ENCODE measurements at places on chromosomes 2 and 18.

DNA sequence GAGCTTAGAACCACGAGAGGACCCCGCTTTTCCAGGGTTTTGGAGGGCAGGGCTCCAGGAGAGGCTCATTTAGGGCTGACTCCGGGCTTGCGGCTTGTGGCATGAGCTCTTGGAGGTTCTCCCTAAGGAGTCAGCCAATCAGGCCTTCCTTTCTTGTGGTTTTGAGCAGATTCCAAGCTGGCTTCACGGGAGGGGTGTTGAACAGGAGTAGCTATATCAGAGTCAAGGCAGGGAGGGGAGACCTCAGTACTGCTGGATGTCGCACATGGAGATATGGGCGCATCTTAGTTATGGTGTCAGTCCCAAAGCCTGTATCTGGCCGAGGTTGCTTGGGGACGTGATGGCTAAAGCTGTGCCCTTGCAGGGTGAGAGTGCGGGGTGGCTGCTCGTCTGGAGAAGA lies 98.6 kb downstream of the AGAP1 start:
- no peak for DNase-seq

DNA sequence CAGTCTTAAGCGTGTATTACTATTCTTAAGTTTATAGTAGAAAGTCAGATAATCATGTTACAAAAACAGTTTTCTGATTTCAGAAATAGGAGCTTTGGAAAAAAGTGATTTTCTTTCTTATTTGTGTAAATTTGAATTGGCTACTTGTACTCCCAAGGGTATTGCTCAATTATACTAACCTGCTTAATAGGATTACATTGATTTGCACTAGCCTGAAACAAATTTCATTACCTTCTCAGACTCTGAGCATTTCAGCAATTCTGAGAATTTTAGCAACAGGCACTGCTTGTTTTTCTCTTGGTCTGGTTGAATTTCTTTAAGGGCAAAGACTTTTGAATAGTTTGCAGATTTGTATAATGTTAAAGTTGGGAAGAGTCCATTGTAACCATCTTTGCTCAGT lies 87.2 kb upstream of the NXPH2 start:
- no peak for DNase-seq

DNA sequence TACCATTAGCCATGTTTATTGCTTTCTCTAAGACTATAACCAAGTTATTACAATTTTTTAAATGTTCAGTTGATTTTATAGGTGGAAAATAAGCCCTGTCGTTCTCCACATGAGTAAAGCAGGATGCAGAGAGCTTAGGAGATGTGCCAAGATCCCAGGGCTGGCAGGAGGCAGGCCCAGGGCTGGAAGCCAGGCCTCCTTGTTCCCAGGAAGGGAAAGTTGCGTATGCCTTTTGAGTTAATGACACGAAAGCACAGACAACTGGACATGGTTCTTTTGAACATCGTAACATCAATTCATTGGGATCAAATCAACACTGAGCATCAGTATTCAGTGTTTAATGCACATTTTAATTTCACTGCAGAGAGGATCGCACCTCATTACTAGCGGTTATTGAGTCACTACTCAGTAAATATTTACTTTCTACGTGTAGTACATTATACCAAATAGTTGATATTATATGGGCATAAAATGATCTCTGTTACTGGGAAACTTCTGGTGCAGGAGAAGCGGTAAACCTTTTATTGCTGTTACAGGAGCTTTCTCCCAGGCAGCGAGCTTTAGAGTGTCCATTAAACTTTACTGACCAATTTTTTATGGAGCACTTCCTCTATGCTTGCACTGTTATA lies 60.0 kb downstream of the RNF144A start:
- DNase-seq = peak; percentile 84

DNA sequence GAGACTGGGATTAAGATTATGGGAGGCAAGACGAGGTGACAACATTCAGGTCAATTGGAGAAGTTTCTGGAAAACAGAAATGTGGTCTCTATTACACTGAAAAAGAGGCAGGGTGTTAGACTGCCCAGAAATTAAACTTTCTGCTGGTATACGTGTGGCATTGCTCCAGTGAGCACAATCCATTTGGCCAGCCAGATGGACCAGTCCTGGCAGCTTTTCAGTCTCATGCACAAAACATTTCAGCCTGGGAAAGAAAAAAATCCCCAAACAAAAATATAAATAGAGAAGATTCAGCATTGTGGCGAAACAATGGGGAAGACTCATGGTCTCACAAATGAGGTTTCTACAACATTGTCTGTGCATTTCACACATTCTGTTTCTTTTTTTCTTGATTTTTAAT lies 113.9 kb downstream of the HNMT start:
- DNase-seq = no peak

DNA sequence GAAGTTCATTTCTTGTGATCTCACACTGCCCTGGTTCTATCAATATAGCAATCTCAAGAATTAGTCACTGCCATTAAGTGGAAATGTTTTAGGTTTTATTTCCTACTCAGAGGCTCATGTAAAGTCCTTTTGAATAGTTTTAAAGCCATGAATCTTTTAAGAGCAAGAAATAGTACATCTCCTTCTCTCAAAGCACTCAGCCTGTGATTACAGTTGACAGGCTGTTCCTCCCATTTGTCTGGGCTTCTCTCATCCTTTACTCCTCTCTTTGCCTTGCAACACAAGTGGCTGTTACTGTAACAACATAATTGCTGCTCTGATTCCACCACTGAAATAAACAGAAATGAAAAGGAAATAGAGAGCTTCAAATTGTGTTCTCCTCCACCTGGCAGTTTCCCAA lies 18.4 kb downstream of the GRP start:
- no peak for DNase-seq

- DNase-seq = peak; percentile 84
Observed at GRCh38 chr2:43225093-43225787, 1.2 kb downstream of the ZFP36L2 start.

DNA sequence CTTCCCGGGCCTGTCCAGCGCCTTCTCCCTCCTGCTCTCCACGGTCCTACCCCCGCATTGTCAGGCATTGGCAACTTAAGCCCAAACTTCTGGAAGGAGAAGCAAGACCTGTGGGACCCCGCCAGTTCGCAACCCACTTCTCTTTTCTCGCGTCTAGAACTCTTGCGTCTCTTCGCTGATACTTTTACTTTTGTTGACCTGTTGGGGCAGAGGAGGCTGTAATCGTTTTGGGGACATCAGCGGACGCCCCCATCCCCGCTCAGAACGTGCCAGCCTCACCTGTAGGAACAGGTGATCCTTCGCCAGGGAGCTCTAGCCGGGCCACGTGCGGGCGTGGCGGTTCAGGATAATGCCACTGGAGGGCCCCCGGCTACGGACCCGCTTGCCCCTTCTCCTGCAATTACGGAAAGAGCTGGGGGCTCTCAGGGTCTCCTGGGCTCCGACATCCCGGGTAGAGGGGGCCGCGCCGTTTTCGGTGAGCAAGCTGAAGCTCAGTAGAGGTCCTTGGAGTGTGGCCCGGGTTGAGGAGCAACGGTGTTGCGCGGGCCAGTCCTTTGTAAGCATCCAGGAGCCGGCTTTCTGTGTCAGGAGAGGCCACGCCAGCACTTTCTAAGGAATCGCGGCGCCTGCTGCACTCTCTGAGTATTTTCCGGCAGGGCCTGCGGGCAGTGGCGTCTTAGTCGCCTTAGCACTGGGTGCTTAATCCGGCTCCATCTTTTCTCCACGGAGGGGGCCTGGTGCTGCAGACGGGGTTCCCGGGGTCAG lies 1.6 kb downstream of the MTCL1 start:
- DNase-seq = peak; percentile 62

DNA sequence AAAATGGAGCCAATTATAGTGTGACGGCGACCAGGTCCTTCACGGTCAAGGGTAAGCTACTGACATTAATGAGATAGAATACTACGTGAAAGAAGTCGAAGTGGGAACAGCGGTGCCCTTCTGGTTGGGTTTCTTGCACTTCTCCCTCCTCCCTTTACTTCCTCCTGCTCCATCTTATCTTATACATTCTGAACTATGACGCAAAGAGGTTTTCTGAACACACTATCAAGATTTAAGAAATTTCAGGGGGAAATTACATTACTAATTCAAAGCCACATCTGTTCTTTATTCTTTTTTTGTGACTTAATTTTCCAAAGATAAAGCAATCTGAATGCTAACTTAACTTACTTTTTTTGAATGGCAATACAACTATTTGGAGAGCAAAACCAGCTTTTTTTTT lies 14.8 kb upstream of the IL18R1 start:
- DNase-seq = no peak

- DNase-seq = no peak
Observed at GRCh38 chr2:111149882-111150455, 29.3 kb downstream of the BCL2L11 start.

DNA sequence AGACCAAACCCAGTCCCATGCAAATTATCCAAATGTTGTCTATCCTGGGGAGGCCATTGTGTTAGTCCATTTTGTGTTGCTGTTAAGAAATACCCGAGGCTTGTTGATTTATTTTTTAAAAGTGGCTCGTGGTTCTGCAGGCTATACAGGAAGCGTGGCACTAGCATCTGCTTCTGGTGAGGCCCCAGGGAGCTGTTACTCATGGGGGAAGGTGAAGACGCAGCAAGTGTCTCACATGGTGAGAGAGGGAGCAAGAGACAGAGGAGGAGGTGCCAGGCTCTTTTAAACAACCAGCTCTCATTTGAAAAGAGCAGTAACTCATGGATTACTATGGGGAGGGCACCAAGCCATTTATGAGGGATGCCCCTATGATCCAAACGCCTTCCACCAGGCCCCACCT lies 80.3 kb upstream of the ARL4C start:
- no peak for DNase-seq

DNA sequence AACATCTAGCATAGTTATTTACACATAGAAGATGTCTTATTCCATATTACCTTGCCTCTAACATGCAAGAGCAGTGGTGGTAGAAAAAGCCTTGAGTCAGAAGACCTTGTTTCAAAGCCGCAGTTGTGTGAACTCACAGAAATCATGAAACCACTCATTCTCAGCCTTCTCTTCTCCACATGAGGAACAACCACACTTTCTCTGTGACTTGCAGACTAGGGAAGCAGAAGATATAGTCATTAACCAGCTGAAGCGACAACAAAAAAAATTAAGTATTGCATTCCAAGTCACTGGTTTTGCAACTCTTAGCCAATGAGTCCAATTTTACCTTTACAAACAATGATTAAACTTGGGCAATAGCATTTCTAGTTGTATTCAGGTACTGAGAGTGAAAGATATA lies 19.0 kb downstream of the TWSG1 start:
- no peak for DNase-seq

DNA sequence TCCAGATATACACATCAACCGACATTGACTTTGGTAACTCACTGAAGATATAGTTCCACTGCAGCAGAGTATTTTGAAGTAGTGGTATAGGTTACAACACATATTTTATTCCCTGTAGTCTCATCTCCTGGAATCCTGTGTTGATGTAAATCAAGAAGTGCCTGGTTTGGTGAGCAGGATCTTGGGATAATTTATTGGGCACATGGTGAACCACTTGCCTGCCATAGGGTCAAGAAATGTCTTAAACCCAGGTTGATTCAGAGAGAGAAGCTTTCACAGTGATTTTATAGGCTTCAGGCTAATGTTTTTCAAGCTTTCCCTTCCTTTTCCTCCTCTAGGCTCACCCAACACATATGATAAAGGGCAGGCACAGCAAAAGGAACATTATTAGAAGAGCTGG lies 24.6 kb downstream of the CCDC85A start:
- DNase-seq = no peak

- no peak for DNase-seq
Observed at GRCh38 chr18:12841070-12841469, 43.0 kb downstream of the PTPN2 start.

DNA sequence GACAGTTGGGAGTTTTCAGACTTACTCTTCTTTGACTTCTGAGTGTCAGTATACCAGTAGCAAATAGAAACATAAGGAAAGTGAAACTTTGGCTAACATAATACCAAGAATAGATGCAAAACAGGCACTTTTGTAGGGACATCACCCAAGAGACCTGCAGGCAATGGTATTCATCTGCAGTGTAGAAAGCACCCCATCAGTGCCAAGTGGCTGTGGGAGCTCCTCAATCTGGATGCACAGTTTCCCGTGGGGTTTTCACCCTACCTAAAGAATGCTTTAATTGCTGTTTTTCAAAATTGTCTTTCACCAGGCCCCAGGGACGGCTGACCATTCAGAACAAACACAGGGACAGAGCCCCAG lies 96.6 kb upstream of the GPR45 start:
- DNase-seq = no peak

GRCh38 chr2:43467891-43468290 lies 127.9 kb downstream of the THADA start:
- no peak for DNase-seq

DNA sequence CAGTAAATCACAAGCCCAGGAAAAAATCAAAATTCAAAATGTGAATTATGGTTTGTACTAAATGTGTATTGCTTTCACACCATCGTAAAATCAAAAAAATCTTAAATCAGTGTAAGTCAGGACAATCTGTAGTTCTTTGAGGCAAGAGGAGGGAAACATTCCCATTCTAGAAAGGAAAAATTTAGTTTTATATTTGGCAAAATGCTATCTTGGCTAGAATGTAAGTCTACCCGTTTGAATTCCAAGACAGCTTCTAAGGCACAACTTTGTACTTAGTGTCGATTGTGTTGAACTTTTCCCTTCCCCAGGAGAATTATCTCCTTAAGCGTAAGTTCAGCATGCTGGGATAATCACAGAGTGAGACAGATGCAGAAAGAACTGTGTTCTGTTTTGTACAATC lies 638.2 kb upstream of the LRRTM1 start:
- DNase-seq = no peak

- peak; percentile 83 for DNase-seq
Observed at GRCh38 chr18:23340661-23341060, 112.4 kb upstream of the RIOK3 start.

DNA sequence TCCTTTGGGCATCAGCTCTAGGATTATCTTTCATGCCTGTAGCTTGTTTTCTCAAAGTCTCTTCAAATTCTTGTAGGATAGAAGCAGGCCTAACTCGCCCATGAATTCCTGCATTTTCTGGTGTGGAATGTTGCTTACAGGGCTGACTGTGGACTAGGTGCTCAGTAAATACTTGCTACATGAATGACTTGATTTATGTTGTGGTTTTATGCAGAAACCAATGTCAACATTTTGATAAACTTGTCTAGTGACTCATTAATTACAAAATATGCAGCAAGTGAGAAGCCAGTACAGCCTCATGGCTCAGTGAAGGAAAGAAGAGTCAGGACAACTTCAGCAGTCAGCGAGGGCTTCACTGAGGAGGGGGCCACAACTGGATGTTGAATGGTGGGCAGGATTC lies 110.6 kb upstream of the SIX2 start:
- no peak for DNase-seq

GRCh38 chr2:54459037-54459441 lies 2.9 kb downstream of the SPTBN1 start:
- DNase-seq = no peak

- DNase-seq = no peak
Observed at GRCh38 chr2:204051476-204051875, 114.9 kb downstream of the ICOS start.

GRCh38 chr2:119264781-119265692 lies 41.4 kb downstream of the STEAP3 start:
- DNase-seq = no peak
